Activated CD4-positive, CD25-positive, alpha-beta regulatory T cell (primary cell): ENCODE measurements at places on chromosomes 3 and 15.

DNA sequence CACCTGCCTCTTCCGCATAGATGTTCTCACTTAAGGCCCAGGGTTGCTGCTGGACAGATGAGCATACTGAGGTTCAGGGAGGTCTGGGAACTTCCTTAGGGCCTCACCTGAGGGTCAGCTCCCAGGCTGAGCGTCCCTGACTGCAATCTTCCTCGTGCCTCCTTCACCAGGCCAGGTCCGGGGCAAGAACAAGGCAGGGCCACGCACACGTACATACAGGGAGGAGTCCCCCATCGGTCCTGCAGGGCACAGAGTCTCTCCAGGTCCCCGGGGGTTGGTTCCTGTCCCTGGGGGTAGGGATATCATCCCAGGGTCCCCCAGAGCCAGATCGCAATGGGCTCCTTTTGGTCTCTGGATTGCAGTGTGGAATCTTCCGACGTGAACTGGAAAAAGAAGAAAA is 130.1 kb downstream of the LRRK1 start:
- no peak for DNase-seq

- no peak for DNase-seq
These were observed 6.9 kb downstream of the ABTB1 start for GRCh38 chr3:127679534-127680145.

- no peak for DNase-seq
These were observed 4.9 kb downstream of the CCDC33 start for GRCh38 chr15:74240897-74241614.

DNA sequence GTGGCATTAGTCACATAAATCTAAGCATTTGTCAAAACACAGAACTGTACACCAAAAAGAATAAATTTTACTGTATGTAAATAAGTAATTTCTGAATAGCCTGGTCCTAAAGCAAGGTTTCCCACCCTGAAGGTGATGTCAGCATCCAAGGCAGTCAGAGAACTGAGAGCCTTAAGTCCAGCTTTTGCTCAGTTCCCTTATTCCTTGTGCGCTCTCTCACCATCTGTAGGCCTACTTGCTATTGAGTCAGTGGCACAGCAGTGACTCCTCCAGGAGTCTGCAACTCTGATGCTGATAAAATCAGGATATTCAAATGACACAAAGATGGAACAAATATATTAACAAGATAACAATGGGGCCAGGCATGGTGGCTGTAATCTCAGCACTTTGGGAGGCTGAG is 22.3 kb downstream of the VPS39 start:
- no peak for DNase-seq

GRCh38 chr3:23075496-23075895 is 127.6 kb upstream of the UBE2E2 start:
- no peak for DNase-seq

DNA sequence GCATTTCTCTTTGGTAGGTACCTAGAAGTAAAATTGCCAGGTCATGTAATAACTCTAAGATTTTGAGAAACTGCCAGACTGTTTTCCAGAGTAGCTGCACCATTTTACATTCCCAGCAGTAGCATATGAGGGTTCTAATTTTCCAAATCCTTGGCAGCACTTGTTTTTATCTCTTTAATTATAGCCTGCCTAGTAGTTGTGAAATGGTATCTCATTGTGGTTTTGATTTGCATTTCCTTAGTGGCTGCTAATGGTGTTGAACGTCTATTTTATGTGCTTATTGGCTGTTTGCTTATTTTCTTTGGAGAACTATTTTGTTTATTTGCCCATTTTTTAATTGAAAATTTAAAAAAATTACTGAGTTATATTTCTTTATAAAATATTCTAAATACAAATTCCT is 117.9 kb downstream of the TCF12 start:
- DNase-seq = no peak

DNA sequence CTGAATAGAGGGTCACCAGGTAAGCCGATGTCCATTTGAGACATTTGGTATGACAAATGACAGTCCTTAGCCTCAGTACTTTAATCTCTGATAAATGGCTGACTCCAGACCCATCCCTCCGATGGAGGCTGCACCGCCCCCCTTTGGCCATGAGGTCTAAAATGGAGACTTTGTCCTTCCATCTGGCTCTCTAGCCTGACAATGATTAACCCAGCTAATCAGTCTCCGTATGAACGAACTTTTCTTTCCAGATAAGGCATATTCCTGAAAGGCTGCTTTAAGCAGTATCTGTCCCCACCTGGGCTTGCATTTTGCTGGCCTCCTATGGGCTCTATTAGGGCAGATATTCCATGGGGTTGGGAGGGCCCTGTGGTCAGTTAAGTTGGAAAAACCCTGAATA is 10.8 kb upstream of the MYZAP start:
- DNase-seq = no peak

GRCh38 chr15:74610302-74610951 is 5.2 kb upstream of the CLK3 start:
- no peak for DNase-seq

DNA sequence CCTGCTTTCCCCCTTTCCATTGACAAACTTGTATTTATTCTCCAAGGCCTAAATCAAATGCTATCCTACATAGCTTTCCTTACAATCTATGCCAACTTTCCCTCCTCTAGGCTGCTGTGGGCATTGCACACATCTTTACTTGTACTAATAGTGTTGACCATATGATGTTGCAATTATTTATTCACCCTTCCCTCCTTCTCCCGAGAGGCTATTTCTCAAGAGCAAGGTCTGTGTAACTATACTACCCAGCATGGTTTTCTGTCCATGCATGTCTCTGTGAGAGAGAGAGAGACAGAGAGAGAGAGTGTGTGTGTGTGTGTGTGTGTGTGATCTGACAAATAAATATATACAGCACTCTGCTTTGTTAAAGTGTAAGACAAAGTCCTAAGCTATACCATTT is 63.8 kb downstream of the GTPBP8 start:
- DNase-seq = no peak

- DNase-seq = no peak
These were observed 51.9 kb downstream of the TBL1XR1 start for GRCh38 chr3:177145381-177145780.

- no peak for DNase-seq
These were observed 5.2 kb downstream of the POLR2H start for GRCh38 chr3:184366619-184367289.

- DNase-seq = peak; percentile 24
These were observed 14.3 kb downstream of the SMC4 start for GRCh38 chr3:160413613-160414248.

GRCh38 chr3:143952569-143953072 is 19.0 kb upstream of the DIPK2A start:
- no peak for DNase-seq

GRCh38 chr3:173501931-173502489 is 104.5 kb downstream of the NLGN1 start:
- DNase-seq = no peak

- no peak for DNase-seq
These were observed 125.3 kb downstream of the SUCNR1 start for GRCh38 chr3:151998744-151999143.

DNA sequence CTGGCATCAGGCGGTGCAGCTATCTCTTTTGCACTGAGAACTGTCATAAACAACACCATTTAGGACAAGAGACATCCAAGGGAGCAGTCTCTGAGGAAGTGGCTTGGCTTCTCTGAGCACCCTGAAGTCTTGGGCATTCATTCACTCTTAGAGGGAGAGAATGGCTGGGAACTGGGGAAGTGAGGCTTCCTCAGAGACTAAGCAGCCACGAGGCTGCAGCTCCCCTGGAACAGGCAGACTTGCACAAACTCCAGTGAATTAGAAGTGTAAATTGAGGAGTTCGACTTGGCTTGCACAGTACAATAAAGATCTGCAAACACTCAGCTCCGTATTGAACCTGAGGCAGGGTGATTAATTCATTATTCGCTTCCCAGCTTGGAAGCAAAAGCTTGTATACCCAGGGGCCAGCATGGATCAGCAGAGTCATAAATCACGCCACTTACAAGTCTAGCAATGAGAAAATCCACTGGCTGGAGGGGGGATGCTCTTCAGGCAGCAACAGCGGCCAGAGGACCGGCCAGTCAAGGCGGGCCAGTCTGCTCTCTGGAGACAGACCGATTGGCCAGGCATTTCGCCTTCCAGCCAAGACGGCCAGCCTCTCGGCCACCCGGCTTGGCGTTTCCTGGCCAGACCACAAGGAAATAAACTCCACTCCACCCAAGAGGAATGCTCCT is 118.8 kb upstream of the ADPGK start:
- no peak for DNase-seq

DNA sequence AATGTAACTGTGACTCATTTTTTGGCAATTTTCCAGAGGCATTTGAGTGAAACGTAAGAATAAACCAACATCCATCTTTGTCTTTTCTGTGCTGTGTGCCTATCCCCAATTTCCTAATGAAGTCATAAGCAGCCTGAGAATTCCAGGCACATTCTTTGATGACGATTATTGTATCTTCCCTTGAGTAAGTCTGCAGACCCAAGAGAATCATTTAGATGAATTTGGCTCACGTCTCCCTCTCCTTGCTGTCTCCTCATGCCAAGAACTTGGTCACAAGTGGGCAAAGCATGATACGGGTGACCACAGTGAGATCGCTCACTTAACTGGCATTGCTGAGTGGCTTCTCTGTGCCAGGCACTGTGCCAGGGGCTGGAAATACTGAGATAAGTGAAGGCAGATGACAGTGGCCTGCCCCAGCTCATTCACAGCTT is 384.5 kb upstream of the IL12A start:
- no peak for DNase-seq

DNA sequence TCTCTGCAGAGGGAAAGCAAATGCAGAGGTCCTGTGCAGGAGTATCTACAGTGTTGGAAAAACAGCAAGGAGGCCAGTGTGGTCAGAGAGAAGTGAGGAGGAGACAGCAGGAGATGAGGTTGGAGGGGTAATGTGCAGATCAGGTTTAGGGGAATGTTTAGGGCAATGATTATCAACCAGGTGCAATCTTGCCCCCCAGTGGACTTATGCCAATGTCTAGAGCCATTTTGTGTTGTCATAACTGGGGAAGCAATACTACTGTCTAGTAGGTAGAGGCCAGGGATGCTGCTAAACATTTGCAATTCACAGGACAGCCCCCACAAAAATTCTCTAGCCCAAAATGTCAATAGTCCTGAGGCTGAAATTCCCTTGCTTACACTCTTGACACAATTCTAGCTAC is 13.1 kb downstream of the CCDC191 start:
- DNase-seq = no peak

- no peak for DNase-seq
These were observed 23.9 kb upstream of the CEP152 start for GRCh38 chr15:48834756-48835155.

GRCh38 chr3:122382888-122383666 is at the start of gene MIX23:
MIX23 (minus strand) TSS chr3:122383231; CDS start chr3:122383224, 7 bp downstream.
- DNase-seq = peak; percentile 64

GRCh38 chr3:115766587-115767482 is 143.5 kb downstream of the GAP43 start:
- no peak for DNase-seq

GRCh38 chr15:62211348-62211747 is 46.3 kb upstream of the C2CD4B start:
- DNase-seq = no peak

- no peak for DNase-seq
These were observed 2.9 kb downstream of the WNT5A start for GRCh38 chr3:55484191-55484689.

GRCh38 chr3:183099026-183099837 is at the start of gene MCCC1:
MCCC1 (minus strand) TSS chr3:183099496; CDS start chr3:183099440, 56 bp downstream.
- peak; percentile 97 for DNase-seq

DNA sequence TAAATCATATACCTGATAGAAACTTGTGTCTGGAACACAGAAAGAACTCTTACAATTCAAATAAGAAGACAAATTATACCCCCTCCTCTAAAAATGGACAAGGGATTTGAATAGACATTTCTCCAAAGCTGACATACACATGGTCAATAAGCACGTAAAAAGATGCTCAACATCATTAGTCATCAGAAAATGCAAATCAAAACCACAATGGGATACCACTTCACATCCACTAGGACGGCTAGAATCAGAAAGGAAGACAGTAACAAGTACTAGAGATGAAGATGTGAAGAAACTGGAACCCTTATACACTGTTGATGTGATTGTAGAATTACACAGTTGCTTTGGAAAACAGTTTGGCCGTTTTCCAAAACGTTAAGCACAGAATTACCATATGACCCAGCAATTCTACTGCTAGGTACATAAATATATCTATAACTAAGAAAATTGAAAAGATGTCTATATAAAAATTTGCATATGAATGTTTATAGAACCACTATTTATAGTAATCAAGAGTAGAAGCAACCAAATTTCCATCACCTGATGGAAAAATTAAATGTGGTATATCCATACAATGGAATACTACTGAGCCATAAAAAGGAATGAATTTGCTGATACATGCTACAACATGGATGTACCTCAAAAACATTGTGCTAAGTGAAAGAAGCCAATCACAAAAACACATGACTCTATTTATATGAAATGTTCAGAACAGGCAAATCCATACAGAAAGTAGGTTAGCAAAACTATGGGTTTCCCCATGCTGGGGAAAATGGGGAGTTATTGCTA is 60.8 kb downstream of the GREM1 start:
- DNase-seq = no peak

DNA sequence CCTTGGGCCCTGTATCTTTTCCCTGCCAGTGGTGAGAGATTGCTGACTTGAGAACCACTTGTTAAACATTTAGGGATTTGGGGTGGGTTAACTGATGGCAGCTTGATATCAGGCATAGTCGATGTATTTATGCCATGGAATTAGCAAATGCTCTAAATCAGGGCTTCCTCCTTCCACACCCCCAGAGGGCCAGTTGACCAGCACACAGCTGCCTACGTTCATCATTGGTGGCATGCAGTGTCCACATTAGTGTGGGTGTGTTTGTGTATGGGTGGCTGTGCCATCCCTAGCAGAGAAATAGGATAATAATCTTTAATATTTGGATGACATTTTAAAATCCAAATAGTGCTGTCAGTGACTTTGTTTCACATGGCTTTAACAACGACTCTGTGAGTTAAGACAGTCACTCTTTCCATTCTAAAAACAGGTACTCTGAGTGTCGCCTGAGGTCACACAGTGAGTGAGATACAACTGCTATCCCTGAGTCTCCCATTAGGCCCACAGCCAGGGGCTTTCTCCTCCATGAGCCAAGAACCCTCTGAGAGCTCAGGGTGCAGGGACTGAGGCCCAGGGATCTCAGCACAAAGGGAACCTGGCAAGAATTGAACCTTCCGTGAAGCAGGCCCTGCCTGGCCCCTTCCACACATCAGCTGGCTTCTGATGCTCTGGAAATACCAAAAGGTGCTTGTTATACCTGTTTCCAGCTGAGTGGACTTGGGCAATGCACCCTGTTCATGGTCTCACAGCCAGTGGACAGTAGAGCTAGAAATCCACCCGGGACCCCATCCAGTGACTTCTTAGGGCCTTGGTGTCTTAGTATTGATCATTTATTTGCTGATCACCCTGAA is 4.3 kb upstream of the LTF start:
- no peak for DNase-seq

DNA sequence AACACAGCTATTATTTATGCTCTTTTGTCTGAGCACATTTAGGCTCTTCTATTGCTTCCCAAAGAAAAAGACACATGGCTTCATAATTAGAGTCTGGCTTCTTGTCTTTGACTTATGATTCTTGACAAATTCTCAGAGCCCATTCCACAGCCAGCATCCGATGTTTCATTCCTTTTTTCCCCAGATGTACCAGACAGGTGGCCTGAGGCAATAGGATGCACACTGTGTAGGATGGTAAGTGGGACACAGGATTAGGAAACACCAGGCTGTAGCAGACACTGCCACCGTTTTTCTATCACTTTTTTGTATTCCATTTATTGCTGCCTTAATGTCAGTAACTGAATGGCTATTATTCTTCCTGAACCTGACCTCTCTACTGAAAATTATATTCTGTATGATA is 188.9 kb upstream of the CDIN1 start:
- no peak for DNase-seq
